ENCODE measurements at places on chromosomes 4 and X. TPM values are rescaled to one million over a fixed set of nuclear protein-coding genes. Genes with fewer than 3 reads are reported as not detected.

Gene RTL3
- not detected for total RNA-seq

Gene PGAM4
- not detected for total RNA-seq

Gene PITX2
- total RNA-seq, result not detected

Gene CISD2
- 32.4 TPM for total RNA-seq

Gene PRICKLE3
- 4.5 TPM for total RNA-seq

Gene MAGEA12
- total RNA-seq, result not detected

Gene OPRPN
- 0.40 TPM for total RNA-seq

Gene IL2
- total RNA-seq, result 1.2 TPM

Gene LRRC66
- total RNA-seq, result 0.18 TPM

Gene ARSD
- 35.4 TPM for total RNA-seq

Gene PDZD4
- total RNA-seq, result 0.91 TPM

Gene STARD8
- 10.6 TPM for total RNA-seq

Gene CSAG1
- not detected for total RNA-seq

Gene SFRP2
- 0.55 TPM for total RNA-seq

Gene IGSF1
- 0.40 TPM for total RNA-seq

Gene ATP2B3
- total RNA-seq, result not detected

Gene USP26
- total RNA-seq, result not detected

Gene RENBP
- total RNA-seq, result 5.5 TPM

Gene ARL9
- total RNA-seq, result 0.13 TPM

Gene GPR34
- total RNA-seq, result 1.2 TPM

Gene SOWAHB
- 22.1 TPM for total RNA-seq

Gene GIMD1
- not detected for total RNA-seq

Gene CPEB2
- total RNA-seq, result 13.8 TPM

Gene XAGE1A
- total RNA-seq, result not detected

Gene DIPK2B
- 0.20 TPM for total RNA-seq

Gene SPANXA1
- total RNA-seq, result not detected

Gene RTL9
- total RNA-seq, result 0.08 TPM

Gene ABCB7
- 16.9 TPM for total RNA-seq

Gene SH3D19
- 38.7 TPM for total RNA-seq

Gene CYSLTR1
- 0.25 TPM for total RNA-seq

Gene GSPT2
- 8.6 TPM for total RNA-seq
